ENCODE measurements at places on chromosomes 3 and 15.

DNA sequence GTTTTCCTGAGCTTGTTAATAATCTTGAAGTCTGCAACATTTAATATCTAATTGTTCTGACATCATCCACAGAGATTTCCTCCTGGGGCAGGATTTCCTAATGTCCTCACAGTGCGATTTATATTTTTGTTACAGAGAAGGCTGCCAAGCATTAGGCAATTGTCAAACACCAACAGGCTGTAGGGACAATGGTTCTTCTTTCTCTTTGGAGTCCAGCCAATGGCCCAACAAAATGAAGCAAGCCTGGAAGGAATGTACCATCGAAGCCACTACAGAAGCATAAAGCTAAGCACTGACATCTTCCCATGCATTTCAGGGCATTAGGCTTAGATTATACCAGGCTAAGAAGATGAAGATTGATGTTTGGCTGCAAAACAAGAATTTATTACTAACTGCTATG is 173.0 kb upstream of the FRMD4B start:
- no peak for DNase-seq

- peak; percentile 48 for DNase-seq
Observed at GRCh38 chr15:74750751-74751150, 2.1 kb downstream of the CYP1A2 start.

DNA sequence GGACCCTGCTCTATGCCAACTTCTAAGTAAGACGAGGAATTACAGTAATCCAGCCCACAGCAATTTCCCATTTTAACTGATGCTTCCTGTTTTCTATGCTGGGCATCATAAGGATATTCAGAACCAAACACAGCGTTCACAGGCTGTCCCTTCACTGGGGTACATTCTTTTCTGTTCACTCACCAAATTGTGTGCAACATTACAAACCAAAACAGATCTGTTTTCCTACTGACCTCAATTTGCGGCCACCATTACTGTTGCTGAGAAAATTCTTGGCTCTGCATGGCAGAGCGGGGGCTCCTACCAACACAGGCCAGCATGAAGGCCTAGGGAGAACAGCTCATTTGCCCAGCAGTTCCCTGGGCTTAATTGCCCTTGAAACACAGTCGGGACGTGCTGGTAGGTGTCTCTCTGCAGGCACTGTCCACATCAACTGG is 76.5 kb downstream of the MYO1E start:
- DNase-seq: no peak

- DNase-seq: no peak
Observed at GRCh38 chr3:146889626-146890025, 284.5 kb upstream of the PLSCR5 start.

GRCh38 chr3:196695849-196696226 is 16.2 kb downstream of the CEP19 start:
- DNase-seq: no peak

GRCh38 chr15:99727330-99727729 is 5.9 kb downstream of the LYSMD4 start:
- no peak for DNase-seq

DNA sequence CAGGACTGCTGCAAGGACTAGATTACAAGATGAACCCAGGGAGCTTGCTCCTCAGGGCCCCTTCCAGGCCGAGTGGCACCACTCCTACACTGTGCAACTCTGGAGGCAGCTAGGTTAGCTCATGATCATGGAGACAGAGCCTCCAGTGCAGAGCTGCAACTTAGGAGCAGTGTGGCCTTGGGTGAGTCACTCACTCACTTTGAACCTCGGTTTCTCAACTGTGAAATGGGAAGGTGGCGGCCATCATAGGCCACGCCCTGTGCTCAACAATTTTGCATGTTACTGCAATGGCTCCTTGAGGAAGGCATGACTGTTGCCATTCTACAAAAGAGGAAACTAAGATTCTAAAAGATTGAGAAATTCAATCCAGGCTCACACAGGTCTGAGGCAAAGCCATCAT is 11.2 kb upstream of the CXCR6 start:
- DNase-seq: no peak

DNA sequence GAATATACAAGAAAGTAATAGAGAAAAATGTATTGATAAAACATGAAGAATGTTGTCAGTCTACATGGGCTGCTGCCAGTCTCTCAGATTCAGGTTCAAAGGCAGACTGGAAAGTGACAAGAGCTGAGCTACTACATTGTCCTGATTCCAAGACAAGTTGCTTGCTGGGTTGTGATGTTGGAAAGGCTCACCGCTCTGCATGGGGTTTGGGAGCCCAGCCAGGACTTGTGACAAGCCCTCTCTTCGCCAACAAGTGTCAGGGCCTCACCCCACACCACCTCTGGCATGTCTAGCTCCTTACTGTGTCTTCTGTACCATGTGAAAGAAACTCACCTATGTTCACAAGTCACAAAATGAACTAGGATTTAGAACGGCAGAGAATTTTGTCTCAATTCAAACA is 43.0 kb upstream of the SH3GL3 start:
- DNase-seq: no peak

- peak; percentile 63 for DNase-seq
Observed at GRCh38 chr15:80970018-80970657, 19.5 kb downstream of the MESD start.

GRCh38 chr15:45187894-45188830 is at the start of gene SHF:
SHF (minus strand) TSS chr15:45187966; CDS start chr15:45187951, 15 bp downstream.
- peak; percentile 70 for DNase-seq

DNA sequence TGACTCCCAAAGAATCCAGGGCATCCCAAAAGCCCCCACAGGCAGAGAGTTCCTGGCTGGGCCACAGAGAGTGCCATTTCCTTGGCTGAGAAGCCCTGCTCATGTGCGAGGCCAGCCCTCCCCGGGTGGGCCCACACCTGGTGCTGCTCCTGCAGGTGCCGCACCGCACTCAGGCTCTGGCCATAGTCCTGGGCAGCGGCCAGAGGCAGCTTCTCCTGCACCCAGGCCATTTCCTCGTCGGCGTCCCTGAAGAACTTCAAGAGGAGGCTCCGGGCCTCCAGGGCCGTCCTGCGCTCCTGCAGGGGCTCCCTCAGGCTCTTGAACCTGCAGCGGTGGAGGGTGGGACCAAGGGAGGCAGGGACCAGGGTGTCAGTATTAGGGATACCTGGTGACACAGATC is 18.1 kb downstream of the PLA2G4B start:
- no peak for DNase-seq

- DNase-seq: no peak
Observed at GRCh38 chr3:178217479-178217878, 318.8 kb upstream of the KCNMB2 start.

DNA sequence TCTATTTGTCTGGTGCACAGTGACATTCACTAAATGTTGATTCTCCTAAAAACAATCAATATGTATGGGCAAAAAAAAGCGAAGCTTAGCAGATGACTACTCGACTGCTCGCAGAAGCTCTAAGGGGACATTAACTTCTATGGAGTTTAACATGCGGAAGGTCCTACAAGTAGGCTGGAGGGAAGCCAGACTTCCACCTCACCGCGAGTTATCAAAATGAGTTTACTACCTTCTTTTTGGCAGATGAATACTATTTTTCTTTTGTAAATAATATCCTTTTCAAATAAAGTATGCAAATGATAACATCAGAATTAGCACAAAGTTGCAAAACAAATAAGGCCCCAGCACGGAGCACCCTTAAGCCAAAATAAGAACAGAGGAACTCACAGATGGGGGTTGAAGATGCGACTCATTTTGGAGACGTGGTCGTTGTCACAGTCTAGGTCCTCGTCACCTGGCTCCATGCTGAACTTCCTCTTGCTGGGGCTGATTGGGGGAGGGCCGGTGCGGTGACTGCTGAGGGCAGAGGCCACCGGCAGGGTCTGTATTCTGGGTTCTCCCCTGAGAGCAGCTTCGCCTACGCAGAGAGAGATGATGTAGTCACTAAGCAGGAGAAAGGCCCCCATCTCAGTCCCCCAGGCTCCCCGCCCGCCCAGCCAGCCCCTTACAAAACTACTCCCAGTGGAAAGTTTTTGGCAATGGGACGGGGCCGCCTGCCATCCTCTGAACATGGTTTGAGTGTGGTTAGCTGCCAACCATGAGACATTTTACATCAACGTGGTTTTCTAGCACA is 42.1 kb downstream of the VGLL4 start:
- DNase-seq: no peak

- no peak for DNase-seq
Observed at GRCh38 chr3:121735047-121735696, 14.4 kb downstream of the GOLGB1 start.

DNA sequence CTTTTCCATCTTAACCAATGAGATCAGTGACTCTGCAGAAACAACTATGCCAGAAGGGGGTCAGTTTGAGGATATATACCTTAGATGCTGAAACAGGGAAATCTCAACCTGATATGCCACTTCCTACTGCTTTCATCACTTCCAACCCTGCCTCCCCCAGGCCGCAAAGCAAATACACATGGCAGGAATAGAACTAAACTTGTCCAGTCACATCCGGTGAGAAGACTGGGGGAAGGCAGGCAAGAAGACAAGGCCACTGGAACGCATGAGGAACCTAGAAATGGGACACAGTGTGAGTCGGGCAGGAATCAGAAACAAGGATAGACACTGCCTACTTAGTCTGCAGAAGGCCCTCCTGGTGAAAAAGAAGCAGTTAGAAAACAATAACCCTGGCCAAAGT is 90.6 kb downstream of the MYO5A start:
- DNase-seq: no peak

DNA sequence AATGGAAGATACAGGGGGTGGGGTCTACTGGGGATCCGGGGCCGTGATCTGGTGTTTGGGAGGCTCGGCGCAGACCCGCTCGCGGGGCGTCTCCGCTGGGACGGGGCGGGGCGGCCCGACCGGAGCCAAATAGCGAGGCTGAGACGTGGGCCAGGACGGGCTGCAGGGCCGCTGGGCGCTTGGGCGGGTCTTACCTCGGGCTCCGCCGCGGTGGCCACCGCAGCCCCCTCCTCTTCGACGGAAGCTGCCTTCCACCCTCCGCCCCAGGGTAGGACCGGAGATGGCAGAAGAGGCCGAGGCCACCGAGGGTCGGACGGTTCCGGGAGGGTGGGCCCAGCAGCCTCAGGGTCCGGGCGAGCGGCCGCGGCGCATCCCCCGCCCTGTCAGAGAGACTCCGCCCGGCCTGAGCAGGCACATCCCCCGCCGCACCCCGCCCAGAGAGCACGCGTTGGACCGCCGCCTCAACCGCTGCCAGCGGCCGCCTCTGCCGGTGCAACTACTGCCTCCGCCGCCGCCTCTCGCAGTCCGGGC is 399 bp downstream of the MYO9A start:
- DNase-seq: peak; percentile 75

DNA sequence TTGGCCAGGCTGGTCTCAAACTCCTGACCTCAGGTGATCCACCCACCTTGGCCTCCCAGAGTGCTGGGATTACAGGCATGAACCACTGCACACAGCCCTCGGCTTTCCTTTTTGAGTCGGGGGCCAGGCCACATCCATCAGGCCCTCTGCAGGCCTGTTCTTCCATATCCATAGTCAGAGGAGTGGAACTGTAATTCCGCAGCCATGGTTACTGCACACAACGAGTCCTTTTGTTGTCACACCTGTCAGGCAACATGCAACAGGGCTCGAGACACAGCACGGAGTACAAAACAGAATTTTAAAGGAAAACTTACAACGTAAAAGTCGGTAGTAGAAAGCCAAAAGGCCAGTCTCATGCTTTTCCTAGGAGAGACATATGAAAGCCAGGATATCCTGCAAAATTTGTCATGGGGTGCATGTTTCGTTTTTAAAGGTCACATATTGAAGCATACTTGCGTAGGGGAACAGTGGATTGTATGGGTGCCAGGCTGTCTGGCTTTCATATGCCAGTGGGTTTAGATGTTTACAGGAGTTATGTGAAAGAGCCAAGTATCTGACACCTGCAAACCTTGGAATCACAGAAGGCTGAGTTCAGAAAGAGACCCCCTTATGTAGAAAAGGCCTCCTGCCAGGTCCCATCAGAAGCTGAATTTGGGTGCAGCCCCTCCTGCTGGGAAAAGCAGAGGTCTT is 63.2 kb upstream of the LPP start:
- peak; percentile 55 for DNase-seq

GRCh38 chr15:97096303-97096835 is 765.9 kb downstream of the NR2F2 start:
- no peak for DNase-seq

- no peak for DNase-seq
Observed at GRCh38 chr3:14485981-14486380, 54.2 kb downstream of the GRIP2 start.

Data from left kidney (tissue), 8 donors.